ENCODE measurements at places on chromosomes 1 and 21. TPM values are rescaled to one million over a fixed set of nuclear protein-coding genes. Genes with fewer than 3 reads are reported as not detected.
A peak's percentile ranks its signal among the peaks of the same experiment; 100 is the strongest.

DNA sequence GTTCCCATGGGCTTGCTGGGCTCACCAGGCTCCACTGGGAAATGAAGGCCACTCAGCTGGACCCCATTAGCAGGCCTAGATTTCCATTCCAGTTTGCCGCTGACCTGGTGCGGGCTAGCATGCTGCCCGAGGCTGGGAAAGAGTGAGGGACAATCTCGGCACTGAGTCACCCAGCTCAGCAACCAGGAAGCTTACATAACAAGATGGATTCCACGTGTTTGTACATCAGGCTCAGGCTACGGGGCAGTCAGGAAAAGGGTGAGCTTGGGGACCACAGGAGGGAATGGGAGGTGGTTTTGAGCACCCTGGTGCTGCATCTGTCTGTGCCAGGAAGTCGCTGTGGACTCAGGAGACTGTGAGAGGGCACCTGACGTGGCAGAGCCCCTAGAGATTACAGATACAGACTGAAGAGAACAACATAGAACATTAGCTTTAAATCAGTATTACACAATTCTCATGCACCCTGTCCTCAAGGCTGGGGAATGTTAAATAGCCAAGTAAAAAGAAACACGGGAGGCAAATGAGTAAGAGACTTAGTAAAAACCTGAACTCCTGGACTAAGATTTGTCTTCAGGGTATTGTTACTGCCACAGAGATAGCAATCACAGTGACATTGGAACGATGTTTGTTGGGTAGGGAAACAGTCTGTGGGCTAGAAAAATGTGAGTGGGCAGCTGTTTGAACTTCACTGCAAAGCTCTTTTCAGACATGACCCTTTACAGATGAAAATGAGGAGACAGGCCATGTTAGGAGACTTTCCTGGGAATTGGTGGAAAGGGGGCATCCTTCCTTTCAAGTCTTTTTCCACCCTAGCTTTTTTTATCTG is 51.1 kb downstream of the GLUL start:
- H3K4me3 ChIP-seq, result no peak overlapping the region
- no peak for DNase-seq
- H3K36me3 ChIP-seq, result no peaks in the 10 kb centered on the region
- H3K27me3 ChIP-seq, result no peaks in the 10 kb centered on the region
- no peak overlapping the region for H3K27ac ChIP-seq

GRCh38 chr1:7967196-7967595 is 5.7 kb downstream of the PARK7 start:
- DNase-seq, result no peak
- peaks cover 95% of the 10 kb centered on the region for H3K36me3 ChIP-seq
- no peaks in the 10 kb centered on the region for H3K27me3 ChIP-seq
- no peak overlapping the region for H3K27ac ChIP-seq

- peaks cover 10% of the 10 kb centered on the region for H3K27me3 ChIP-seq
- H3K27ac ChIP-seq, result no peak overlapping the region
- DNase-seq, result no peak
Measured at GRCh38 chr1:43531107-43531905, 623 bp downstream of the PTPRF start.

DNA sequence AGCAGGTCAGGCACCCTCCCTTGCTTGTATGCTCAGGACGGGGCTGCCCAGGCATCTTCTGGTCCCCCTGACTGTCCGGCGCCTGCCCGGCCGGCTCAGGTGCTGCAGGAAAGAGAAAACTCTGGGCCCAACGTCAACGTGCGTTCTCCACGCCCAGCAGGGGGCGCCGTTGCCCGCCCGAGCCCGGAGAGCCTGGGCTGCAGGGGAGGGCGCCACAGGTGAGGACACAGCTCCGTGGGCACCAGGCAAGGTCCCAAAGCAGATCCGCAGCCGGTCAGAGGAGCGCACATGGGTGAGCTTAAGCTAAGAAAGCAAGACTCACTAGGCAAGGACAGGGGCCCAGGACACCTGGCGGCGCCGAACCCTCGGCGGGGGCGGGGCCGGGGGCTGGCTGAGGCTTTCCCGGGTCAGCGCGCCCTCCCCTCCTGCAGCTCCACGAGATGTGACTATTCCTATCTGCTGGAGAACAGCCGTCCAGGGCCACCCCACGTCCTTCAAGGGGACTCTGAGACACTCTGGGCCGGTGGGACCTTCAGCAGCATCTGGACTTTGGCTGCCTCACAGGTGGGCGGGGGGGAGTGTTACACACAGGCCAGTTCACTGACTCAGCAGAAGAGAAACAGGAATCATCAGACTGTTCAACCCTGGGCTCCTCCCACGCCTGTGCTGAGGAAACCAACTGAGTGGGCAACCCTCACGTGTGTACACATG is 29.3 kb downstream of the KRTAP10-1 start:
- no peaks in the 10 kb centered on the region for H3K4me1 ChIP-seq
- H3K36me3 ChIP-seq, result no peaks in the 10 kb centered on the region
- no peak overlapping the region for H3K27ac ChIP-seq
- no peaks in the 10 kb centered on the region for H3K27me3 ChIP-seq

DNA sequence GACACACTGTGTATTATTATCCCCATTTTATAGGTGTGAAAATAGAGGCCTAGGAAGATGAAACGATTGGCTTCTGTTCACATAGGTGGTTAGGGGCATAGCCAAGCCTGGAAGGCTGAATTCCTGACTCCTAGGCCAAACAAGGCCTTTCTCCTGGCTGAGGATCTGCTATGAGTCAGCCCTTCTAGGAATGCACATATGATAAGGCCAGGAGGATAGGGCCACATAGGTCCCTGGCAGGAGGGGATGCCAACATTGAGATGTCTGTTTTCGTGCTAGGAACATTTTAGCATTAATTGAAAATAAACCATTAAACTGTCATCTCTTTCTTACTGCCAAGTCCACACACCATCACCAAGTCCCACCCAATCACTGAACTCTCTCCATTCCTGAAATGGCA is 9.2 kb downstream of the CSMD2 start:
- no peaks in the 10 kb centered on the region for H3K4me1 ChIP-seq
- no peak for DNase-seq
- no peaks in the 10 kb centered on the region for H3K36me3 ChIP-seq
- no peaks in the 10 kb centered on the region for H3K27me3 ChIP-seq

- no peak overlapping the region for H3K27ac ChIP-seq
- H3K36me3 ChIP-seq, result peaks cover 5% of the 10 kb centered on the region
- H3K27me3 ChIP-seq, result no peaks in the 10 kb centered on the region
- no peak for DNase-seq
- H3K4me1 ChIP-seq, result peaks cover 23% of the 10 kb centered on the region
- H3K4me3 ChIP-seq, result no peak overlapping the region
Measured at GRCh38 chr1:174204697-174205308, 45.5 kb downstream of the RABGAP1L start.

GRCh38 chr1:85576642-85577418 is 3.7 kb upstream of the CCN1 start:
- H3K36me3 ChIP-seq, result no peaks in the 10 kb centered on the region
- peak overlapping the region; percentile 48 for H3K27ac ChIP-seq
- peaks cover 23% of the 10 kb centered on the region for H3K27me3 ChIP-seq
- peak; percentile 82 for DNase-seq
- peaks cover 44% of the 10 kb centered on the region for H3K4me1 ChIP-seq

DNA sequence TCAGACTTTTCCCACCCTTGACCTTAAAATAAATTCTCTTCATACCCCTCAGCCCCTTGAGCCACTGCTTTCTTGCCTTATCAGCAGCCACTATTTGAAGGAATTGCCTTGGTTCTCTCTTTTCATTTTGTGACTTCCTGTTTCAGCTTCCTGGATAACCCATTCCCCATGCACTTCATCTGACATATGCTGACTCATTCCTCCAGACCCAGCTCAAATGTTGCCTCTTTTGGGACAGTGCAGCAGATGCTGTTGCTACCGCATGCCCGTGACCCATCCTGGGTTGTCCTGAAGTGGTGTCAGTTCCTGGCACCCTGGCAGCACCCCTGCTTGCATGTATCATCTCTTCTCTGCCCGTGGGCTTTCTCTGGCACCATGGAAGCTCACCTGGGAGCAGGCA is 496.1 kb downstream of the PTPRU start:
- no peaks in the 10 kb centered on the region for H3K27me3 ChIP-seq
- no peaks in the 10 kb centered on the region for H3K36me3 ChIP-seq
- H3K4me3 ChIP-seq, result no peak overlapping the region
- DNase-seq, result no peak

DNA sequence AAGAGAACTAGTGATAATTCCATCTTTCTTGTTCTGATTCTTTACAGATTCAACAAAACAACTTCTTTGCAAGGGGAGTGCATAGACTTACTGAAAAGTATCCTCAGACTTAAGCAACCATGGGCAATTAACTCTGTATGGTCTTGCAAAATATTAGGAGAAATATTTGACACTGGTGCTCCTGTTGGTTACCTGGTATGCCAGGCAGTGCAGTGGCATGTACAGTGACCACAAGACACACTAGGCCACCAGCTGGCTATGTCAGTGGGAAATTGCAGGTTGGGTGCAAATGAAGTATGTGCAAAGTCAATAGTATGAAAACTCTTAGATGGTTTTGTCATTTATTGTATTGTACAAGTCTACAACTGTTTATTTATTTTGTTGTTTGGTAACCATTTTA is 34.5 kb downstream of the EPS15 start:
- no peak for DNase-seq
- no peak overlapping the region for H3K27ac ChIP-seq
- H3K4me3 ChIP-seq, result no peak overlapping the region
- no peaks in the 10 kb centered on the region for H3K27me3 ChIP-seq

DNA sequence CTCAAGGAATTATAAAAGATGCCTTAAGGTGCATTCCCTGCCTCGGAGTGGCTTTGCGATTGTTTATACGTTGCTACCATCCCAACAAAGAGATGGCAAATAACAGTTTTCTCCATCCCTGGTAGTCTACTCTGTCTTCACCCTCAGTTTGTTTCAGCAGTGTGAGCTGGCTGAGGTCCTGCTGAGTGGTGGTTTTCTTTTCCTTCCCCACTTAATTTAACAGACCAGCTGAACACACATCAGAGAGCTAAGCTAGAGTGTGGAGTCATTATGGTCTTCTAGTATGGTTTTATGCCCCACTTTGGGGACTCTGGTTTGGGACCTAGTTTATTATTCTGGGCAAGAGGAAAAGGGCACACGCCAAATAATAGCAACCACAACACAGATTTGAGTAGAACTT is 2.2 kb downstream of the PIGV start:
- H3K27ac ChIP-seq, result peak overlapping the region; percentile 100
- H3K27me3 ChIP-seq, result no peaks in the 10 kb centered on the region
- H3K4me3 ChIP-seq, result no peak overlapping the region
- peaks cover 45% of the 10 kb centered on the region for H3K4me1 ChIP-seq

GRCh38 chr1:5053744-5054143 is 399.3 kb downstream of the AJAP1 start:
- H3K36me3 ChIP-seq, result no peaks in the 10 kb centered on the region
- H3K4me3 ChIP-seq, result no peak overlapping the region
- H3K4me1 ChIP-seq, result no peaks in the 10 kb centered on the region
- peaks cover 7% of the 10 kb centered on the region for H3K27me3 ChIP-seq

DNA sequence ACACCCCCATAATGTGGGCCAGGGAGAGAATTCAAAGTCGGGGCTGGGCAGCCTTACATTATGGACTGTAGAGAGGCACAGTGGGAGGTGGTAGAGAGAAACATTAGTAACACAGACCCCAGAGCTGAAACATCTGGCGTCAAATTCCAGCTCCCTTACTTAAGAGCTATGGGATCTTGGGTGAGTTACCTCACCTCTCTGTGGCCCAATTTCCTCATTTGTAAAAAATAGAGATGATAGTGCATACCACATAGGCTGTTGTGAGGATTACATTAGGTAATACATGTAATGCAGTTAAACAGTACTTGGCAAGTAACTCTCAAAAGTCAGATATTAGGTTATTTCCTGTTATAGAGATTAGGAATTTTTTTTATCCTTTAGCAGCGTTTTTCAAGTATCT is 160.5 kb upstream of the KIAA0040 start:
- H3K27me3 ChIP-seq, result no peaks in the 10 kb centered on the region
- no peaks in the 10 kb centered on the region for H3K4me1 ChIP-seq
- H3K27ac ChIP-seq, result no peak overlapping the region
- DNase-seq, result no peak
- no peaks in the 10 kb centered on the region for H3K36me3 ChIP-seq

DNA sequence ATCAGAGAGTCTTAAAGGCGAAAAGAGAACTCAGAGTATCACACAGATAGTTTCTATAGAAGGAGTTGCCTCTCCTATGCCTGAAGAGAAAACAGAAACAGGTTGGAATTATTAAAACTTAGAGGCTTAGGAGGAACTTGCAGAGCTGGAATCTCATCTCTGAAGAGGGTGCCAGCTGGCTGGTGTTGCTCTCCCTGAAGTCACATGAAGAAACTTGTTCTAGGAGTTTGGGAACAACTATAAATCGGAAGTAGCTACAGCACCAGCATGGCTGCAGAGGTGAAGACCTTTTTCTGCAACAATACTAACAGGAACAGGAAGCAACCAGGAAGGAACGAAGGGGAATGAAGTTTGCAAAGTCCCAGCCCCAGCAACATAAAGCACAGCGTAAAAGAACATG is 35.8 kb downstream of the FMO3 start:
- H3K27ac ChIP-seq, result no peak overlapping the region
- no peaks in the 10 kb centered on the region for H3K4me1 ChIP-seq
- no peak for DNase-seq
- H3K27me3 ChIP-seq, result no peaks in the 10 kb centered on the region

DNA sequence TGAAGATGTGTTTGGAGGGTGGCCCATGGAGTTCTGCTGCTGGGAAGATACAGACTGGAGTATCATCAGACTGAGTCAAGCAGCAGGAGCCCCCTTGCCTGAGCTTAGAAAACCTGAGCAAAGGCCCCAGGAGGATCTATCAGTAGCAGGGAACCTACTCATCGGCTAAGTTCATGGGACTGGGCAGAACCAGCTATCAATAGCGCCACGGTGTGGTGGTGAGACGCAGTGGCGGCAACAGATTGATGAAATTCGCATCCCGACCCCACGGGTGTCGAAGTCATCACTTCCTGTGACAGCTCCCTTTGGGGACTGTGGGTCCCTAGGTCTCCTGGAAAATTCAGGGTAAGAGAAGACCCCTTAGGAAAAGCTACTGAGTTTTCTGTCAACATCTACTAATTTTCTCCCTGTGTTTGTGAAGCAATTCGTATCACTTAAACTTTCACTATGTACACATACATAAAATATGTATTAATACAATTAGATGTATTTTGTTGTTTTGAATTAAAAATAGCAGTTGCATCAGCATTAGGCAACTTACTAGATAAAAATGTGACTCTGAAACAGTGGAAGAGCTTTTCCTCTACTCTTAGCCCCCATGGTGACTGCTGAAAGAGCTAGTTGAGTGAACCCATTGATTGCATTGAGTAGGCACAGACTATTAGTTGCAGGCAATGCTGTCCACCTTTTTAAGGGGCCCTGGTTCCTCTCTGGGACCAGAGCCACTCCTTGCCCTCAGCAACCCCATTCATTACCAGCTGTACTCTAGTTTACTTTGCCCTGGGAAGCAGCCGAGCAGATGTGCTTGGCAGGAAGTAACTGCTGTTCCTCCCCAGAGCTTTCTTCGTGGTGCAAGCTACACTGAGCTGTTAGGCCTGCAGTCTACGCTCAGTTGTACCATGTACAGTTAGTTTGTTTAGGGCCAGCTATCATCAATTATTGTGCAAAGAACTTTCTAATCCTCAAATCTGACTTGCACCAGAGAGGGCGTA is 7.3 kb upstream of the CACNA1S start:
- no peak overlapping the region for H3K4me3 ChIP-seq
- no peak overlapping the region for H3K27ac ChIP-seq
- H3K4me1 ChIP-seq, result peaks cover 10% of the 10 kb centered on the region
- H3K36me3 ChIP-seq, result no peaks in the 10 kb centered on the region

LCE2C gene
- total RNA-seq, result not detected

S100A16 gene
- 86.2 TPM for total RNA-seq

PER3 gene
- 17.5 TPM for total RNA-seq

S100B gene
- 21.0 TPM for total RNA-seq

ATP1A2 gene
- total RNA-seq, result 5.6 TPM

OR6K6 gene
- not detected for total RNA-seq

KANK4 gene
- total RNA-seq, result 0.69 TPM

FAM131C gene
- not detected for total RNA-seq

ARHGEF16 gene
- total RNA-seq, result 0.23 TPM

PDC gene
- not detected for total RNA-seq

Data from spleen (tissue), 13 donors.